ENCODE measurements at places on chromosomes 3 and 15.
A peak's percentile ranks its signal among the peaks of the same experiment; 100 is the strongest.

- no peak for DNase-seq
Observed at GRCh38 chr15:37880009-37880834, 54.2 kb upstream of the TMCO5A start.

DNA sequence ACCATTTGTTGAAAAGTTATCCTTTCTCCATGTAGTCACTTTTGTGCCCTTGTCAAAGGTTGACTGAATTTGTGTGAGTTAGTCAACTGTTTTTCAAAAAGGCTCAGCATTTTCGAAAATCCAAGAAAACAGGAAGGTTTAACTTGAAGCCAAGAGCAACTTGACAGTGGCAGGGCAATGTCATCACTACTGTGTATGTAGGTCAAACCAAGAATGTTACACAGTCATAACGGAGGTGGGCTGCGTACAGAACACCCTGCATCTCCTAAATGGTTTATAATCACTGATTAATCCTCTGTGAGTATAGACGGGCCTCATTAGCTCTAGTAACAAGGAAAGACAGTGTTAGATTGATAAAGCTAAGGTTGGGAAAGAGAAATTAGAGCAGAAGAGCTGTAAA, 1064.9 kb downstream of the FHIT start:
- DNase-seq, result no peak

- no peak for DNase-seq
Observed at GRCh38 chr15:79615754-79616153, 183.6 kb downstream of the MINAR1 start.

GRCh38 chr3:25655659-25656058, 9.0 kb downstream of the TOP2B start:
- DNase-seq, result no peak

DNA sequence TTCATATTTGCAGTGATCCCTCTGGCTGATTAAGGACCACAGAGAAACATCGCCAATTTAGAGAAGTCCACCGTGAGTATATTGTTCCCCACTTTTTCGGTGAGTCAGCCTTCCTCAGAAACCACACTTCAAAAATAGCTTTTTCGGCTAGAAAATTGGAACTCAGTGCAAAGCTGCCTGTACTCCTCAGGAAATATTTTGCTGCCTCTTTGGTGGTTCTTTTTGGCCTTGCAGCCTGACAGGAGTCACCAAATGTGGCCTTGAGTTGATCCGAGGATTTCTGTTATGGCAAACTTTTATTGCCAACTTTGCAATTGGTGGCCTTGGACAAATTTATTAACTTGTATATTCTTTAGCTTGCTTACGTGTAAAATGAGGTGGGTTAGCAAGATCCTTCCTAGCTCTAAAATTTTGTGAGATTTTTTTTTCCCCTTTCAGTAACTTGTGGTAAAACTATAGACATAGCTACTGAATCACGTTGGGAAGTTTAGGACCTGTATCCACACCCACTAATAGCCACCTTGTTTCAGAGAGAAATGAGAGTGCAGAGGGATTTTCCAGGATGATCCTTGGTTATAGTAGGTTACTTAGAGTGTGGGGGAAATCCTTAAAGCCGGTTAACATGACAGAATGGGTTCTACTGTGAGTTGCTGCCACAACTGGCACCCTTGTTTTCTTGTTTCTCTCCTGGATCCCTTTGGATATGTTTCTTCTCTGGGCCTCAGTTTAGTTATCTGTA, 9.9 kb downstream of the ARL6IP5 start:
- DNase-seq, result no peak

DNA sequence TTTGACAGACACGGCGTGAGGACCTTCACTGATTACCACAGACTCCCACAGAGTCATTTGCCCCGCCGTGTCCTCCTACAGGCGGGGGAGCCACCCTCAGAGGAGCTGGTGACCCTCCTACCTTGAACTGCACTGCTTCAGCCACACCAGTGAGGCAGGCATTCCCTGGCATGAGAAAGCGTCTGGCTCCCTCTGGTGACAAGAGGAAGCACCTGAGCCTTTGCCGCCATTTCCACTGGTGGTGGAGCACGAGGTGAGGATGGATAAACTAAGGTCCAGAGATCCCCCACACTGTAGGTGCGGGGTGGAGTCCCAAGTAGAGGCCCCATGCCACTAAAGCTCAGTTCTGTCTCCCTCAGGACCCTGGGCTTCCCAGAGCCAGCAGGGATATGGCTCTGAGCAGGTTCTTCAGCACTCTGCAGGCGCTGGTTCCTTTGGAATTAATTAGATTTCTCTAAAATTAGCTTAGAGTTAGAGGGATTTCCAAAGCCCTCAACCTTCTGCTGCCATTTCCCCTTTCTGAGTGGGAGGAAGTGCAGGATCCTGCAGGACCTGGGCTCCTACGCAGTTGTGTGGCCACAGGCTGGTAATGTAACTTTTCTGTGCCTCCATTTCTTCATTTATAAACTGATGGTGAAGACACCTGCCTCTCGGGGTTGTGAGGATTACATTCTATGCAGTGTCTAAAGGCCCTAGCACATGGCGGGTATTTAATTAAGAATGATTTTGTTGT, 224.0 kb downstream of the SLCO3A1 start:
- peak; percentile 24 for DNase-seq

GRCh38 chr15:74892313-74892712, 2.5 kb downstream of the MPI start:
- no peak for DNase-seq

GRCh38 chr15:101052681-101053121, 133.5 kb downstream of the LRRK1 start:
- DNase-seq, result no peak

- no peak for DNase-seq
Observed at GRCh38 chr3:183265834-183266417, 12.9 kb downstream of the B3GNT5 start.

GRCh38 chr3:197750396-197750831, 731 bp downstream of the FYTTD1 start:
- peak; percentile 46 for DNase-seq
